ENCODE measurements at places on chromosomes 3 and 15. TPM values are rescaled to one million over a fixed set of nuclear protein-coding genes. Genes with fewer than 3 reads are reported as not detected.

- DNase-seq = no peak
These were observed 98.2 kb downstream of the HCN4 start for GRCh38 chr15:73270366-73271097.

- DNase-seq = no peak
These were observed 136.5 kb downstream of the NTRK3 start for GRCh38 chr15:88120026-88120425.

DNA sequence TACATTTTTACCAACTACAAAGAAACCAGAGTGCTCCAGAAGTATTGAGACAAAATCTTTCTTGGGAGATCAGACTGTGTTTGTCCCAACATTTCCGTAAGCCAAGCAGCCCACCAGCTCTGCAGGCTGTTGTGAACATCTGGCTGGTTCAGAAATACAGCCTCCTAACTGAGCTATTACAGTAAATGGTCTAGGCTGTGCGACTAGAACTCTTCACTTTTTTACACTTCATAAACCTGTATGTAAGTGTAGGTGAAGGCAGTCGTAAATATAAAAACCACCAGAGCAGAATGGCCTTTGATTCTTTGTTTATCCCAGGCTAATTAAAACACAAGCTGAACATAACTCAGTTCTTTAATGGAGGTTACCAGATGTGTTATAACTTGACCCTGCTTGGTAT, 235.3 kb downstream of the ARRDC4 start:
- DNase-seq = no peak

- no peak for DNase-seq
These were observed 257.6 kb upstream of the TLE3 start for GRCh38 chr15:70355275-70355795.

- peak; percentile 49 for DNase-seq
These were observed 16.5 kb downstream of the MYH15 start for GRCh38 chr3:108493862-108494261.

DNA sequence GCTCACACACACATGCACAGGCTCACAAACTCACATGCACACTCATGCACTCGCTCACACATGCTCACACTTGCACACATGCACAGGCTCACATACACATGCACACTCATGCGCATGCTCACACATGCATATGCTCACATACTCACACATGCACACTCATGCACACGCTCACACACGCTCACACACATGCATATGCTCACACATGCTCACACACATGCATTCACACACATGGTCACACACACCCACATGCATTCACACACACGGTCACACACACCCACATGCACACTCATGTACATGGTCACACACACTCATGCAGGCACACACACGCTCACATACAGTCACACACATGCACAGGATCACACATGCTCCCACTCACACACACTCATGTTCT, 132.8 kb upstream of the SMAD3 start:
- no peak for DNase-seq

Gene THRB
- 1.3 TPM for total RNA-seq

Gene VIPR1
- total RNA-seq = 0.15 TPM

Gene DGKG
- 14.4 TPM for total RNA-seq

Gene PLXNA1
- total RNA-seq = 23.1 TPM

Gene TLR9
- total RNA-seq = not detected

Gene ATG3
- 123 TPM for total RNA-seq
